ENCODE measurements at places on chromosomes 6 and 20. TPM values are rescaled to one million over a fixed set of nuclear protein-coding genes. Genes with fewer than 3 reads are reported as not detected.

HLA-DRA gene
- 123 TPM for total RNA-seq

GRCh38 chr6:19662911-19663310 lies 174.3 kb upstream of the ID4 start:
- DNase-seq = no peak
- H3K36me3 ChIP-seq = no peaks in the 10 kb centered on the region
- H3K4me1 ChIP-seq = no peaks in the 10 kb centered on the region
- H3K27ac ChIP-seq = no peak overlapping the region

DNA sequence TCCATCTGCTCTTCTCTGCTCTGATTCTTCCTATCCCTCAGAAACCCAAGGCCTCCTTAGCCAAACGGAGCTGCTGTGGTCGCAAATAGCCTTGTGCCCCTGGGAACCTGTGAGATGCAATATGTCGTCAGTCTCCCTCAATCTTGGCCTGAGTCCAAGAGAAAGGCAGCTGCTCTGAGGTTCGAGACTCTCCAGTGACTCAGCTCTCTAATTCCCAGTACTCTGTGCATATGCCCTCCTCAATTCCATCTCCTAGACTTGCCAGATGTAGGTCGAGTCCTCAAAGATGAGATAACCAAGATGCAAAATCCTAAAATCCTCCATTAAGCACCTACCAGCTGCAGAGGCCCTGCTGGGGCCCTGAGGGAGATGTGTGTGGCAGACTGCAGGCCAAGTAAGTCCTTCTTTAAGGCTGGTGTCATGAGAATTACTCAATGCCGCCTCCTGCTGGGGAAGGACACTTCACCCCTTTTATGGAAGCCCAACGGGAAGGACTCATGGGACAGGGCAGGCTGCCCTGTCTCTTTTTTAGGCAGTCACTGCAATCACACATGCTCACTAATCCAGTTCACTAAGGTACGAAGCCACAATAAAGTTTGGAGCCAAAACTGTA lies 28.5 kb downstream of the C6orf15 start:
- peaks cover 12% of the 10 kb centered on the region for H3K4me1 ChIP-seq
- H3K36me3 ChIP-seq = no peaks in the 10 kb centered on the region
- no peak overlapping the region for H3K27ac ChIP-seq

PHACTR3 gene
- not detected for total RNA-seq

DNA sequence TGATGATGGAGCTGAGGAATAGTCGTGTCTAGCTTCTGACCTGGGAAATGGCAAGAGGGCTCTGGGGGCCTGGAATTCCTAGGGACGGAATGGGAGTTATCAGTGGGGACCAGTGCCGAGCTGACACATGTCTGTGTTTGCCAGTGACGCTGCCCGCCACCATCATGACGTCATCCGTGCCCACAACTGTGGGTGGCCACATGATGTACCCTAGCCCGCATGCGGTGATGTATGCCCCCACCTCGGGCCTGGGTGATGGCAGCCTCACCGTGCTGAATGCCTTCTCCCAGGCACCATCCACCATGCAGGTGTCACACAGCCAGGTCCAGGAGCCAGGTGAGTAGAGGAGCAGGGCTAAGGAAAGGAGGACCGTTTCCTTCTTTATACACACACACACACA lies 3.8 kb upstream of the CUL9 start:
- peaks cover 41% of the 10 kb centered on the region for H3K4me1 ChIP-seq
- no peaks in the 10 kb centered on the region for H3K27me3 ChIP-seq
- no peak overlapping the region for H3K27ac ChIP-seq
- H3K4me3 ChIP-seq = no peak overlapping the region

GRCh38 chr6:139514819-139515218 lies 140.4 kb upstream of the CITED2 start:
- H3K4me1 ChIP-seq = no peaks in the 10 kb centered on the region
- H3K36me3 ChIP-seq = no peaks in the 10 kb centered on the region
- no peaks in the 10 kb centered on the region for H3K27me3 ChIP-seq
- no peak overlapping the region for H3K4me3 ChIP-seq

CCDC170 gene
- total RNA-seq = 0.96 TPM

DNA sequence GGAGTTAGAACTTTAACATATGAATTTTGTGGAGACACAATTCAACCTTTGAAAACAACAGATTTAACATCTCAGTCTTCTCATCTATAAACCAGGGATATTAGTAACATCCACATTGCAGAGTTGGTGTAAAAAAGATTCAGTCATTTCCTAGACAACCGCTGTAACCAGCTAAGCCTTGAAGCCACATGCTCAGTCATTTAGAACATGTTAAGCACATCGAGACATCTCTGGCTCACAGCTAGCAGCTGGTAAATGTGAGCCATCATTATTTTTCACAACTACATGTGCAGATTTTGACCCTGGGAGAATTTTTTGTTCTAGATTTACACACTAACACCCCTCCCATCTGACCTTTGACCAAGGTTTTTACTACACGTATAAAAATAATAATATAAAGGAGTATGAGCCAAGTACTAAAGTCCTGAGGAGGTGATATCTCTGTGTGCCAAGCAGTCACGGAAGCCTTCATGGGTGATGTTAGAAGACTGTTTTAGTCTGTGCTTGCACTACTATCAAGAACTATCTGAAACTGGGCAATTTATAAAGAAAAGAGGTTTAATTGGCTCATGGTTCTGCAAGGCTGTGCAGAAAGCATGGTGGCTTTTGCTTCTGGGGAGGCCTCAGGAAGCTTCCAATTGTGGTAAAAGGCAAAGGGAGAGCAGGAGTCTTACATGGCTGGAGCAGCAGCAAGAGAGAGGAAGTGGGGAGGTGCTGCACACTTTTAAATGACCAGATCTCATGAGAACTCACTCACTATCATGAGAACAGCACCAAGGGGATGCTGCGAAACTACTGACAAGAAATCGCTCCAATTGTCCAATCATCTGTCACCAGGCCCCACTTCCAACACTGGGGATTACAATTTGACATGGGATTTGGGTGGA lies 48.7 kb upstream of the IL20RA start:
- H3K27me3 ChIP-seq = no peaks in the 10 kb centered on the region
- DNase-seq = no peak
- peaks cover 12% of the 10 kb centered on the region for H3K4me1 ChIP-seq
- no peaks in the 10 kb centered on the region for H3K36me3 ChIP-seq
- H3K4me3 ChIP-seq = no peak overlapping the region

GRCh38 chr20:45985573-45985972 lies 13.6 kb upstream of the ZNF335 start:
- no peak overlapping the region for H3K27ac ChIP-seq
- H3K4me1 ChIP-seq = peaks cover 7% of the 10 kb centered on the region
- peaks cover 2% of the 10 kb centered on the region for H3K27me3 ChIP-seq

DNA sequence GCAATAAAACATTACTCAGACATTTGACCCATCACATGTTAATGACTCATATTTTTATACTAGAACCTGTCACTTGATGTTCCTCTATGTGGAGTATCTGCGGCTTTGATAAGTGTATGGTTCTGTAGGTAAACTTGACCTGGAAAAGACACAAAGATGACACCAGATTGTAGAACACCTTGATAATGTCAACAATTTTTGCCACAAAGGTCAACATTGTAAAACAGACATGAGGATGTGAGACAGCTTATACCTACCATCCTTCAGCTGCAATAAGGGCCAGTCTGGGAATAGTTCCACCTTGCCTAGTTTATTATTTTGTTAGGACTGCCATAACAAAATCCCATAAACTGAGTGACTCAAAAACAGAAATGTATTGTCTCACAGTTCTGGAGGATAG lies 202.4 kb downstream of the LMBRD1 start:
- H3K36me3 ChIP-seq = no peaks in the 10 kb centered on the region
- no peak for DNase-seq
- H3K27me3 ChIP-seq = no peaks in the 10 kb centered on the region
- no peak overlapping the region for H3K27ac ChIP-seq
- H3K4me1 ChIP-seq = no peaks in the 10 kb centered on the region

GRCh38 chr20:55014766-55015165 lies 539.4 kb downstream of the DOK5 start:
- H3K4me1 ChIP-seq = no peaks in the 10 kb centered on the region
- no peak for DNase-seq
- no peak overlapping the region for H3K4me3 ChIP-seq
- H3K27me3 ChIP-seq = no peaks in the 10 kb centered on the region

DNA sequence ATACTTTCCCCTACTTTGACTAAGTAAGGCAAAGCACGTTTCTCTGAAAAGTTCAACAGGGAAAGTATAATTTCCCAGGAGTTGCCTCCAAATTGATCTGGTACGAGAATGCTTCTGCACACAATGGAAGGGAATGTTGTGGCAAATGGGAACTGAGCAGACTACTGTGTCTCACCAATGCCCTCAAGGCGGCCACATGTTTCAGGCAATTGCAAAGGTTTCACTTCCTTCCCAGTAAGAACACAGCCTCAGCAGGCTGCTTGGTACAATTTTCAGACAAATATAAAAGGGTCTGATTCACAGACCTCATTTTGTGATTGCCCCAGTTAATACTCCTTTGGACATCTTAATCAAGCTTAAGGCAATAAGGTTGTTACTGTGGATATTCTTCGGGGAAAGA lies 71.2 kb downstream of the KIAA0319 start:
- H3K4me1 ChIP-seq = no peaks in the 10 kb centered on the region
- H3K4me3 ChIP-seq = no peak overlapping the region
- no peak for DNase-seq
- no peaks in the 10 kb centered on the region for H3K36me3 ChIP-seq
- no peak overlapping the region for H3K27ac ChIP-seq

GRCh38 chr6:84808491-84809061 lies 44.2 kb upstream of the TBX18 start:
- no peaks in the 10 kb centered on the region for H3K36me3 ChIP-seq
- no peaks in the 10 kb centered on the region for H3K27me3 ChIP-seq
- no peak for DNase-seq
- H3K4me1 ChIP-seq = no peaks in the 10 kb centered on the region
- H3K27ac ChIP-seq = no peak overlapping the region

TNXB gene
- total RNA-seq = 13.5 TPM

DNA sequence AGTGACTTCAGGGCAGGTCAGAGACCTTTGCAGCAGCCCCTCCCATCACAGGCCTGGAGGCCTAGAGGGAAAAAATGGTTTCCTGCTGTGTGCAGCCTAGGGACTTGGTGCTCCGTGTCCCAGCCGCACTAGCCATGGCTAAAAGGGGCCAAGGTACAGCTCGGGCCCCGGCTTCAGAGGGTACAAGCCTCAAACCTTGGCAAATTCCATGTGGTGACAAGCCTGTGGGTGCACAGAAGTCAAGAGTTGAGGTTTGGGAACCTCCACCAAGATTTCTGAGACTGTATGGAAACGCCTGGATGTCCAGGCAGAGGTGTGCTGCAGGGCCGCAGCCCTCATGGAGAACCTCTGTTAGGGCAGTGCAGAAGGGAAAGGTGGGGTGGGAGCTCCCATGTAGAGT lies 34.0 kb downstream of the UBE3D start:
- no peaks in the 10 kb centered on the region for H3K4me1 ChIP-seq
- H3K36me3 ChIP-seq = no peaks in the 10 kb centered on the region
- H3K4me3 ChIP-seq = no peak overlapping the region
- H3K27ac ChIP-seq = no peak overlapping the region

DNA sequence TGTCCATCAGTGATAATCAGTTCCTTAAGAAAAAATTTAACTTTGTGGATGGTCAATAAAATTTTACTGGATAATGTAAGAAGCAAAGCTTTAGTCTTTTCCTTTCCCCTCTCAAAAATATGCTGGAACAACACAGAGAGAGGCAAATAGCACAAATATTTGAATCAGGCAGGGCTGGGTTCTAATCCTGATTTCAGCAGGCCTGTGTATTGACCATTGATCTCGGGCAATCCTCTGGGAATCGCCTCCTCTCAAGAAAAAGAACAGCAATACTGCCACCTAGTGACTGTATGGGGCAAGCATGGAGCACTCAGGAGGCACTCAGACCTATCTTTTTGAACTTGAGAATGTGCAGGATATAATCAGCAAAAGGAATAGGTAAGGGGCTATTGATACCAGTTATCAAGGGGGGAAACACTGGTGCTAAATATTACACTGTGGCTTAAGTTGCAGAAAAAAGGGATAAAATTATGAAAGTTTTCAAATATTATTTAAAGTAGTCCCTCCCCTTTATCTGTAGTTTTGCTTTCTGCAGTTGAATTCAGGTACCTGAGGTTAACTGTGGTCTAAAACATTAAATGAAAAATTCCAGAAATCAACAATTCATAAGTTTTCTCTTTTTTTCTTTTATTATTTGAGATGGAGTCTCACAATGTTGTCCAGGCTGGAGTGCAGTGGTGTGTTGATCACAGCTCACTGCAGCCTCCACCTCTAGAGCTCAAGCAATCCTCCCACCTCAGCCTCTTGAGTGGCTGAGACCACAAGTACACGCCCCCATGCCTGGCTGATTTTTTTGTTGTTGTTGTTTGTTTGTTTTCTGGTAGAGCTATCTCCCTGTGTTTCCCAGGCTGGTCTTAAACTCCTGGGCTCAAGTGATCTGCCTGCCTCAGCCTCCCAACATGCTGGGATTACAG lies 91.8 kb upstream of the NHSL1 start:
- H3K27ac ChIP-seq = no peak overlapping the region
- no peak overlapping the region for H3K4me3 ChIP-seq
- no peaks in the 10 kb centered on the region for H3K27me3 ChIP-seq
- H3K4me1 ChIP-seq = peaks cover 5% of the 10 kb centered on the region

DNA sequence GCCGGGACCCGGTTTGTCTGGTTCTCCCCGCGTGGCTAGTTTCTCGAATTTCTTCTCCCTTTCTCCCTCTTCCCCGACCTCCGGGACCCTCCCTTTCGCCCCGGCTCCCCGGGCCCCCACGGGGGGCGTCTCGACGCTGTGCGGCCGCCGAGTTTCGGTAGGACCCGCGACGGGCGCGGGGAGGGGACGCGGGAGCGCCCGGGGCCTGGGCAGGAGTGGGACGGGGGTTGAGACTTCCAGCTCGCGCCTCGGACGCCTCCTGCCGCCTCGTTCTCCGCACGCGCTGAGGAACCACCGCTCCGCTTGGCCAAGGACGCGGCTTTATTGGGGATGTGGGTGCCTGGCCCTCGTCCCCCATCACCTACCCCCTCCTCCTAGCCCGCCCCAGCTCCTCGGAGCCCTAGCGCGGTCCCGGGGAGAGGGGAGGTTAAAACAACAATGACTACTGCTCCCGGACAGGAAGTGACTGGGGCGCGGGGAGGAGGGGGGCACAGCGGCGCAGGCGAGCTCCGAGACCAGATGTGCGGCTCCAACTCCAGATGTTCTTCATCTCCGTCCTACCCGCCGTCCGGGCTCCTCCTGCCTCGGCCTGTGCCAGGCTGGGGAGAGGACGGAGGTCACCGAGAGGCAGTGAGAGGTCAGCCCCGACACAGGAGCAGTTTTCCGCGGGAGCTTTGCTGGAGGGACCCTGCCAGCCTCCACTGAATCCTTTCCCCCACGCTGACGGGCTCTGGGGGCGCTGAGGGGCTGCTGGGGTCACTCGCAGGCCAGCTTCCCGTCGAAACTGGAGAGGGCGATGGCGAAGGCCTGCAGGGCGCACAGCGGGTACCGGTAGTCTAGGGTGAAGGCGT lies 917 bp upstream of the TEAD3 start:
- H3K36me3 ChIP-seq = no peaks in the 10 kb centered on the region
- H3K27ac ChIP-seq = no peak overlapping the region
- DNase-seq = peak; percentile 56
- peaks cover 26% of the 10 kb centered on the region for H3K4me1 ChIP-seq

DNA sequence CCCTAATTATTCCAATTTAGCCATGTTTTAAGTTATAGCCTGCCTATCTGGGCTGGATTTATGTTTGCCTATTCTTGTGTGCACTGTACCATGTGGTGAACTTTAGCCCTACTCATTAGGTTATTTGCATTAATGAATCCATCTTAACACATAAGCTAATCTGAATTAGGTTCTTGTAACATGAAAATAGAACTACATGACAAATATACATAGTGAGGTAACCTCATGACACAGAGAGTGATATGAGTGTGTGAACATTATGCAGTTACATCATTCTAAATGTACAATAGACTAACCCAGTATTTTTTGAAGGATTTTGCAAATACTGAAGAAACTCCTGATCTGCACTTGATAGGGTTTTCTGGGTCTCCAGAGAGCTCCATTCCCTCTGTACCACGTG lies 733.7 kb upstream of the CITED2 start:
- no peaks in the 10 kb centered on the region for H3K27me3 ChIP-seq
- no peaks in the 10 kb centered on the region for H3K36me3 ChIP-seq
- no peak overlapping the region for H3K27ac ChIP-seq
- H3K4me3 ChIP-seq = no peak overlapping the region
- DNase-seq = no peak

All from natural killer cell (primary cell).